ENCODE measurements at places on chromosomes 1 and 21. TPM values are rescaled to one million over a fixed set of nuclear protein-coding genes. Genes with fewer than 3 reads are reported as not detected.

The CELF3 gene
- polyA plus RNA-seq: 0.05 TPM

The TEKT2 gene
- 0.39 TPM for polyA plus RNA-seq

The TEX38 gene
- polyA plus RNA-seq: not detected

The LRRC53 gene
- polyA plus RNA-seq: not detected

The FASLG gene
- polyA plus RNA-seq: 0.19 TPM

The GNPAT gene
- 33.1 TPM for polyA plus RNA-seq

All from esophagus (tissue), 2 donors.